DMS79 treated with DMSO at 0.1 percent for 48 hours (cell line): ENCODE measurements at places on chromosomes 12 and 14.

GRCh38 chr12:22477166-22477893 is 67.0 kb downstream of the C2CD5 start:
- no peak for DNase-seq

DNA sequence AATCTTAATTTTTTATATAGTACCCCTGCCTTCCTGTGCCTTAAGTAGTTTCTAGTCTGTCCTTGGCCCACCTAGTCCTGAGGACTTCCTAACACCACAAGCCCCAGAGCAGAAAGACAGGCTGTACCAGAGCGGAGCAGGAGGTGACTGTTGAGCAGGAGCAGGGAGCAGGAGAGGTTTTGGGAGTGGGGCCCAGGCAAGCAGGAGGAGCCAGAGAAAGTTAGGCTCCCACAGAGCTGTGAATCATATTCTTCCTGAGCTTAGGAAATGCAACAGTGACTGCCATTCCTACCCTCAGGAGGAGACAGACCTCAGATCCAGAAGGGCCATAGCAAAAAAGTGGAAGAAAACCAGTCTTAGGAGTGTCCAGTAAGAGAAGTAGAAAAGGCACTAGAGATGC is 28.3 kb upstream of the COL2A1 start:
- no peak for DNase-seq

DNA sequence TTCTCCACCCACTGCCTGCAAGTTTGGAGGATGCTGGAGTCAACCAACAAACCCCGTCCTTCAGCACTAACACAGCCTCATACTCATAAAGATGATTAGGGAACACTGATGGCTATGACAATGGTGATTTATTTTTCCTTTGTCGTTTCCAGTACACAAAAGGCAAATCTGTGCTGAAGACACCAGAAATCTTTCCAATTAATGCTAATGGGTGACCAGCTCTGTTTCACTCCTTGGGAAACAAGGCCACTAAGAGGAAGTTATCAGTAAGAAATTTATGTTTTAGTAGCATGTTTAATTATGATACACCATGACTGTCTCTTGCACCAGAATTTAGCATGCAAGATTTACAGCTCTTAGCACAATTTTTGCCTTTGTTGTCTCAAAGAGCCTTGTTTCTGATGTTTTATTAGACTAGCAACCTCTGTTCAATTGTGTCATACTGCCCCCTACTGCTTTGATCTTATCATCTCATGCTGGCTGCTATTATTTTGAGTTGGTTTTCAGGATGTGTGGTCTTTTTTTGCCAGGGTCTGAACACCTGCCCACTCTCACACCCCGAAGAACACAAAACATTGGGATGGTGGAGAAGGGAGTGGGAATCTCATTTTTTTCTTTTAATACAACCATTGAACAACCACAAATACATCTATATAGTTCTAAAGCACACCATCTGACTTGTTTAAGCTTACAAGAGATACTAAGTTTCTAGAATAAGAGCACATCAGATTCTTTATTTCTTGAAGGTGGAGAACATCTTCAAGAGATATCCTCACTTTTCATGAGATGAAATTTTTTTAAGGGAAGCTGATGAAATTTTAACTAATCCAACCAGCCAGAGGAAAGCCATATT is 160.9 kb downstream of the SPTSSA start:
- peak; percentile 82 for DNase-seq

DNA sequence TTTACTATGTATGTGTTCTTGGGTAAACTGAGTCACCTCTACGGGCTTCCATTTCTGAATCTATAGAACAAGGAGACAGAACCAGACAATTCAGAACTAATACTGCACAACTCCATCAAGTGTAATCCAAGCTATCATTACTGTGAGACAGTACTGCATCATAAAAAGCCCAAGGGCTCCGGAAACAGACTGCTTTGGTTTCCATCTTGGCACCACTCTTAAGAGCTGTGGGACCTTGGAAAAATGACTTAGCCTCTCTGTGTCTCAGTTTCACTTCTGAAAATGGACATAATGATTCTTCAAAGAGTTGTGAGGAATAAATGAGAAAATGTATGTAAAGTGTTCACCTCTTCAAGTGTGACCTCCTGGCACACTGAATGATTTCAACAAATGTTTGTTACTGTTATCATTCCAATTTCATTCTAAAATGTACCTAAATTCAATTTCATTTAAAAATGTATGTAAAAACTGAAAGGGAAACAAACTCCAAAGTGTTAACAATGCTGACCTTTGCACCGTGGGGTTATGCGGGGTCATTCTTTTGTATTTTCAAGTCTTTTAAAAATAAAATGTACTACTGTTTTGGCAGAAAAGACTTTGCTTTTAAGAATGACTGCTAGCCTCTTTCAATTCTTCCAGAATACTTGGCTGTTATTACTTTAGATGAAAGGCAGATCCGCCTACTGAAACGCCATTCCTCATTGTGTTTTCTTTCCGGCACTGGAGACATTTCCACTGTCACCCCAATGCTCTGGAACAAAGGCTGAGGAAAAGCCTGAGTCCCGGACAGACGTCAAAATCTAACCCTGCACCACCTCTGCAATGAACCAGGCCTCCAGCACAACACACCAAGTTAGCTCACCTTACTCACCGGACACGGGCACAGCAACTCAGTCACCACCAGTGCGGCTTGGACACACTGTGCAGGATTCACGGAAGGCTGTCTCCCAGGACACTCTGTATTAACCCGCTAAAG is 62.8 kb downstream of the TMCC3 start:
- no peak for DNase-seq

- no peak for DNase-seq
Observed at GRCh38 chr12:58148405-58148804, 207.0 kb downstream of the ATP23 start.
